ENCODE measurements at places on chromosomes 6 and 20.

GRCh38 chr6:155062866-155063341 lies 67.8 kb downstream of the TIAM2 start:
- DNase-seq: no peak

GRCh38 chr6:101980924-101981323 lies 587.4 kb downstream of the GRIK2 start:
- DNase-seq: no peak

DNA sequence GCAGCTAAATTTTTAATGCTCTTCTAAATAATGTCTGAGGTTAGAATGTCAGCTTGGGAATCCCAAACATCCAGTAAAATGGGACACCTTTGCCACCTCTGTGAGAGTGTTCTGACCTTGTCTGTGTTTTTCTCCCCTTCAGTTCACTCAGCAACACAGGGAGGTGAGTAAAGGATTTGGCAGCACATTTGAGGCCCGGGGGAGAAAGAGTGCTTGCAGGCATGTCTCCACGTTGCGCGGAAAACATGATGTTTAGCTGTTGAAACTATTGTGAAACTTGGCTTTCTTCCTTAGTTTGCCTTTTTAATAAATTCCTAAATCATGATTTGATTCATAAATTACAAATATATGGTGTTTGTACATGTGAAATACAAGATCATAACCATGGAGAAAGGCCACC lies 707.8 kb upstream of the FLRT3 start:
- no peak for DNase-seq

GRCh38 chr6:43707767-43708166 lies 20.2 kb upstream of the MRPS18A start:
- no peak for DNase-seq

All from T-helper 9 cell (primary cell).